ENCODE measurements at places on chromosomes 1 and 21.

- no peak for DNase-seq
Observed at GRCh38 chr1:107897438-107898345, 67.3 kb downstream of the VAV3 start.

- DNase-seq: no peak
Observed at GRCh38 chr1:153673511-153673910, 2.7 kb upstream of the ILF2 start.

DNA sequence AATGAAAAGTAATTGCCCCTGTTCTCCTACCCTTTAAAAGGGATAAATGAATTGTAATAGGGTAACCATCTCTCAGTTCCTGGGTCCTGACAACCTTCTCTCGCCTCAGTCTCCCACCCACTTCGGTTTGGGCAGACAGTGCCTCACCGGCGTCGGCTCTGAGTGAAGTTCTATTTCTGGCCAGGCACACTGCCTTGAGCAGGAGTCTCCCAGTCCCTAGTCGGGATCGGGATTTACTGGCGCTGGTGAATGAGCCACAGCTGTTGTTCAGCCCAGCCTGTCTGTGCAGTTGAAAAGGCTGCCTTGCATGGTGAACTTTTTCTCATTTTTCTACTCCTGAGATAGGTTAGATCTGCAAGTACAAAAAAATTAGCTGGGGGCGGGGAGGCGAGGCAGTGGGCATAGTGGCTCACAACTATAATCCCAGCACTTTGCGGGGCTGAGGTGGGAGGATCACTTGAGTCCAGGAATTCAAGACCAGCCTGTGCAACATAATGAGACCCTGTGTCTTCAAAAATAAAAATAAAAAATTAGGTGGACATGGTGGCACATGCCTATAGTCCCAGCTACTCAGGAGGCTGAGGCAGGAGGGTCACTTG lies 7.4 kb downstream of the PLEKHM2 start:
- DNase-seq: no peak

DNA sequence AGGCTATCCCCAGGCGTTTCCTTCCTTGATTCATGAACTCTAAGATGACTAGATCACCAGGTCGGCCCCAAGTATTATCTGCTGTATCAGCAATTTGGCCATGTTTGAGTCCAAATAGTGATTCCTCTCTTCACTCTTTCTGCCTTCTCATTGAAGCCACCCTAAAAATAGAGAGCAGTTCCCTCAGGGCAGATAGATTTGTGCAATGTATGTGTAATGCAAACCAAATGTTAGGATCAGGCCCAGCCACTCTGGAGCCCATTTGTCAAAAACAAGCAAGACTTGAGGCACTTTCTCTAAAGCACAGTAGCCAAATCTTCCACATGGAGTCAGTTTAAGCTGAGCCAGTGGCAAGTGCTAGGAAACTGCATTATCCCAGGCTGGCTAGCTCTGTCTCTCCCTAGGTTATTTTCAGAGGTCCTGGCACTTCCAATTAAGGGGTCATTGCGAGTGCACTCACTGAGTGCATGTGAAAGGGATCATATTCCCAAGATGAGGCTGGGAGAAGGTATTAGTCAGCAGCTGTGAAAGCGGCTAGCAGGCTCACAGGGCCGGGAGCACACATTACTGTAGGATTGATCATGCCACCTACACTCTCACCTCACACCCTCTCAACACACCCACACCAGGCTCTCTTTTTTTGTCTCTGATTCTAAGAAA lies 97.9 kb upstream of the RAB3GAP2 start:
- peak; percentile 57 for DNase-seq

- no peak for DNase-seq
Observed at GRCh38 chr1:95353194-95353593, 119.2 kb downstream of the RWDD3 start.

DNA sequence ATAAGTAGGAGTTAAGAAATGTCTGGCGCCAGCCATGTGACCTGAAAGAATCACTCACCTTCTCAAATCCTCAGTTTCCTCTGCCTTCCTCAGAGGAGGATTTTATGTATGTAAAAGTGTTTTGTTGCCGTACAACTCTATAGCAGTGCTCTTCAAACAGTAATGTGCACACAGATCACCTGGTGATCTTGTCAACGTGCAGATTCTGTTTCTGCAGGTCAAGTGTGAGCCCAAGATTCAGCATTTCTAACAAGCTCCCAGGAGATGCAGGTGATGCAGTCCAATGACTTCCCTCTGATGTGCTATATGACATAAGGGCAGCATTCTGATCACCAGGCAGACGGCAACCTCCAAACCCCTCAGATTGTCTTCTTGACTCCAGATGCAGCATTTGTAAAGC lies 83.7 kb downstream of the CDC7 start:
- no peak for DNase-seq

GRCh38 chr1:193348769-193349535 lies 162.5 kb upstream of the B3GALT2 start:
- DNase-seq: no peak

DNA sequence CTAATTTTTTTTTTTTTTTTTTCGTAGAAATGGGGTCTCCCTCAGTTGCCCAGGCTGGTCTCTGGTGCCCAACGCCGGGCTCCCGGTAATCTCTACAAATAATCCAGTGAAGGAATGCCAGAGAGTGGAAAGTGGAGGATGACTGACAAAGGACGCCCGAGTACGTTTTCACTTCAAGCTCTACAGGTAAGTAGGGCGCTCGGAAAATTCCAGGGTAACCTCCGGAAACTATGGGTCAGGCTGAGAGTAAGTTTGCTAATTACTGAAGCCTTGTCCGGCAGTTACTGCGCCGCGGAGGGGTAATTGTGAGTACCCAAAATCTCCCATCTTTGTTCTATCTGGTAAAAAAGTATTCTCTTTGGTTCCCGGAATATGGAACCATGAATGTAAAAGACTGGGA lies 1.8 kb upstream of the ZNF669 start:
- DNase-seq: no peak

All from ELF-1 (cell line).